Astrocyte of the spinal cord (primary cell): ENCODE measurements at places on chromosomes 6 and 20.

- DNase-seq = peak; percentile 26
Observed at GRCh38 chr6:75693534-75693933, 55.5 kb upstream of the MYO6 start.

DNA sequence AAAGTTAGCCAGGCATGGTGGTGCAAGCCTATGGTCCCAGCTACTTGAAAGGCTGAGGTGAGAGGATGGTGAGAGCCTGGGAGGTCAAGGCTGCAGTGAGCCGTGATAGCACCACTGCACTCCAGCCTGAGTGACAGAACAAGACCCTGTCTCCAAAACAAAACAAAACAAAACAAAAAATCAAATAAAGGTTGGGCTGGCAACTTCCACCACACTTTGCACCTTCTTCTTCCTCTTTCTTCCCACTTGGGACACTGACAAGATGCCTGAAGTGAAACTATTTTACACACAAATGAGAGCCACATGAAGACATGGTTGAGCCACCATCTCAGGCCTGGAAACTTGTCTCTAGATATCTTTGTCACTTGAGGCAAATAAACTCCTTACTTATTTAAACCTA lies 53.8 kb upstream of the CCDC28A start:
- DNase-seq = no peak

DNA sequence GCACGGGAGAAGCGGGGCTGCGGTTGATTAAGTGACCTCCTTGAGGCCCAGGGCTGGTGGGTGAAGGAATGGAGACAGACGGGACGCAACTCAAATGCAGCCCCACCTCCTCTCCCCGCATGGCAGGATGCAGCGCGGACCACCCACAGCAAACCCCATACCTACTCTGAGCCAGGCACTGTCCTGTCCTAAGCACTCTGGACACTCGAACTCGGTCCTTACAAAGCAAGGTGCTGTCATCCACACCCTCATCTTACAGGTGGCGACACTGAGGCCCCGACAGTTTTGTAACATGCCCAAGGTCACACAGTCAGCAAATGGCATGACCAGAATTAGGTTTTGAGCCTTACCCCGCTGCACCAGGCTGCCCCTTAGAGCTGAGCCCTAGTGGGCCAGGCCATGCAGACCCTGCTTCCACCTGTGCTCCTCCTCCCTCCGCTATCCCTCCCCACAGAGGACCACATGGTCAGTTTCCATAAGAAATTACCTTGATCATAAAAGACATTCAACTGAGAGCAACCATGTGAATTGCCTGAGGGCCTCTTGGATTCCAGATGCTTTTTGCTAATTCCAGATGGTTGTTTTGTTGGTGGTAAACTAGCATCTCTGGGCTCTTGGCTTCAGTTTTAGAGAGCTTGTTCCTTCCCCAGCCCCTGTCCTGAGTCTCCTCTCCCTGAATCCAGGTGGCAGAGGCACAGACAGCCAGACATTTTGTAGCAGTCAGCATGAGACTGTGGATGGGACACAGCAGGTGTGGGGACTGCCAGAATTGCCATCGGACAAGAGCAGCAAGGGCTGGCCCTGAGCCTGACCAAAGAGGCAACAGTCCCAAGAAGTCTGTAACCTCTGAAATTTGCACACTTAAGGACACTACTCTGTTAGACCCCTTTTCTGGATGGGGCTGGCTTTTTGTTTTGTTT lies 171.9 kb upstream of the PMEPA1 start:
- DNase-seq = no peak

DNA sequence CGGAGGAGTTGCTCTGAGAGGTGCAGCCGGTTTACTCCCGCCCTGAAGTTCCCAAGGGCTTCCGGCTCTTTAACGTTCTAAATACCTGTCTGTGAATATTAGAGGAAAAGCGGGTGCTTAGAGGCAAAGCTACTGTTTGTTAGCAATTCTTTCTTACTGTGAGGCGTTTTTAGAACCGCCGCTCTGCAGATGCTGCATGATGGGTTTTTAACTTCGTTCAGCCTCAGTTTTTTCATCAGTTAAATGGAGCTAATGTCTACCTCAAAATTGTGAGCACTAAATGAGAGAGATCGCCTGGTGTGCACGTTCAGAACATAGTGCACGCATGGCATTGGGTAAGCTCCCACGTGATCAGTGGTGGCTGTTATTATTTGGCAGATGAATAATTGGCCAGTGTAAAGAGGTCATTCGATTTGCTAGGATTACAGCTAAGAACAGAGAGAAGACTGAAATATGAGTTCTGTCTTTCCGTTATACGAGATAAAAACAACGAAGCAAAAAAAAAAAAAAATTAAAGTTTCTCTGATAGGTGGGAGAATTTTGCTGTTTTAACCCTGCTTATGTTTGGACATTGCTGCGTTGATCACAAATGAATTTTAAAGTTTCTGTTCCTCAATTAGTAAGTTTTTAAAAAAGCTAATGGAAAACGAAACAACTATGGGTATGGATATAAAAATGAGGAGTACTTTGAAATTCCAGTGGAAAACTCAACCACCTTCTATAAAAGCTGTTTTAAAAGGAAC lies 660 bp upstream of the TFB1M start:
- no peak for DNase-seq

DNA sequence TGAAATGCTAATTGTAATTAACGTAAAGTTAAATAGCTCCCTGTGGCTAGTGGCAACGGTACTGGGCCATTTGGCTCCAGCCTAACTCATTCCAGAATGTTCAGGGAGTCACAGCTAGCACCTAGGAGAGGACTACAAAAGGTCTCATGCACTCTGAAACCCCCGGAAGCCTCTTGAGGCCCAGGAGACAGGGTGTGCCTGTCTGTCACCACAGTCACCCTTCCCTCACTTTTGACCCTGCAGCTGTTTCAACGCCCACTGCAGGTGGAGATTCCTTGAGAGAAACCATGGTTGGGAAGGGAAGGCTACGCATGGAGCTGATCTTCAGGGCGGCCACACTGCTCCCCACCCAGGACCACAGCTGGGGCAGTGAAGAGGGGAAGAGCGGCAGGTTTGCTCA lies 58.6 kb downstream of the SULF2 start:
- no peak for DNase-seq

DNA sequence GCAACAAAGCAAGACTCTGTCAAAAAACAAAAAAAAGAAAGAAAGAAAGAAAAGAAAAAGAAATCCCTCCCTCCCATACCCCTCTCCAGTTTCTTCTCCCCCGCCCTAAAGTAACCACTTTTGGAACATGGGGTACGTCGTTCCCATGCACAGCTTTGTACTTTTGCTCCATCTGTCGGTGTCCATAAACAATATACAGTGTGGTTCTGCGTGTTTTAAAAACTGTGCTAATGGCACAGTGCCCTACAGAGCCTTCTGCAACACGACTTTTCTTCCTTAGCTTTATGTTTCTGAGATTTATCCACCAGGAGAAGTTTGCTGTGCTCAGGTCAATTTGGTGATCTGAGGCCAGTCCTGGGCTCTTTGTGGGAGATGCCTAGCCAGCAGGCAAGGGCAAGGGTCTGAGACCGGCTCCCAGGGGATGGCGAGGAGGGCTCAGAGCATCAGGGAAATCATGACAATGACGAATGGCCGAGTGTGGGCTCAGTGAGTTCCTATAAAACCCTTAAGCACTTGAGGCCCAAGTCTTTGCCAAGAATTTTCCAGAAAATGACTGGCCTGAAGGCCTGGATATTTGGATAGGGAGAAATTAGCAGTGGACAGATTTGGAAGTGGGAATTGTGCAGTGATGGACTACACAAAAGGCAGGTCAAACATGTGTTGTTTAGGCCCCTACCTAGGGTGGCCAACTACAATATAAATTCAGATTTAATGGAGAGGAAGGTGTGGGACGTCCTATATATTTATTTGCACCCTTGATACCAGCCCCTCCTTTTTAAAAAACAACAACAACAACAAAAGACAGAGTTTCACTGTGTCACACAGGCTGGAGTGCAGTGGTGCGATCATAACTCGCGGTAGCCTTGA lies 1.9 kb upstream of the BCAS4 start:
- no peak for DNase-seq
